ENCODE measurements at places on chromosomes 5 and 9.

- no peaks in the 10 kb centered on the region for H3K27me3 ChIP-seq
- DNase-seq: no peak
- no peak overlapping the region for H3K27ac ChIP-seq
- no peak overlapping the region for H3K4me3 ChIP-seq
- H3K4me1 ChIP-seq: no peaks in the 10 kb centered on the region
- no peaks in the 10 kb centered on the region for H3K36me3 ChIP-seq
Measured at GRCh38 chr5:165894916-165895315, 2389.5 kb downstream of the MAT2B start.

GRCh38 chr9:108182950-108183381 lies 672.8 kb downstream of the ACTL7B start:
- no peaks in the 10 kb centered on the region for H3K36me3 ChIP-seq
- H3K27ac ChIP-seq: no peak overlapping the region
- peaks cover 12% of the 10 kb centered on the region for H3K4me1 ChIP-seq
- DNase-seq: no peak
- H3K27me3 ChIP-seq: no peaks in the 10 kb centered on the region

GRCh38 chr9:69975681-69976080 lies 68.0 kb upstream of the MAMDC2 start:
- H3K27ac ChIP-seq: no peak overlapping the region
- H3K4me3 ChIP-seq: no peak overlapping the region
- H3K4me1 ChIP-seq: no peaks in the 10 kb centered on the region
- H3K27me3 ChIP-seq: no peaks in the 10 kb centered on the region
- no peaks in the 10 kb centered on the region for H3K36me3 ChIP-seq
- DNase-seq: no peak

DNA sequence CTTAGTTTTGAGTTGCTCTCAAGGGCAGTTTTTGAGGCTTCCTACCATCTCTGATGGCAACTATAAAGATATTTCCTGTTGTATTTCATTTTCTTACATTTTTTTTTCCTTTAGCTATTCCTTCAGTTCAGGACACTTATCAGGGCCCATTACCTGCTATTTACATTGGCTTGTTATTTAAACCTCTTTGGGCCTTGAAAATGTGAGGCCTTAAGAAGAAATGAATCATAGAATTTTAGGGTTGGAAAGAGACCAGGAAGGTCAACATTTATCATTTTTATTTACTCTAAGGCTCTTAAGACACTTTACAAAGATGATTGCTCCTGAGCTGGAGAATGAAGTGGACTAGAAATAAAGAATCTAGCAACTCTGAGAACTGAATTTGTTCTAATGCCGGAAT lies 335.2 kb downstream of the DTWD2 start:
- H3K4me3 ChIP-seq: no peak overlapping the region
- H3K27me3 ChIP-seq: no peaks in the 10 kb centered on the region
- no peak overlapping the region for H3K27ac ChIP-seq
- no peak for DNase-seq

DNA sequence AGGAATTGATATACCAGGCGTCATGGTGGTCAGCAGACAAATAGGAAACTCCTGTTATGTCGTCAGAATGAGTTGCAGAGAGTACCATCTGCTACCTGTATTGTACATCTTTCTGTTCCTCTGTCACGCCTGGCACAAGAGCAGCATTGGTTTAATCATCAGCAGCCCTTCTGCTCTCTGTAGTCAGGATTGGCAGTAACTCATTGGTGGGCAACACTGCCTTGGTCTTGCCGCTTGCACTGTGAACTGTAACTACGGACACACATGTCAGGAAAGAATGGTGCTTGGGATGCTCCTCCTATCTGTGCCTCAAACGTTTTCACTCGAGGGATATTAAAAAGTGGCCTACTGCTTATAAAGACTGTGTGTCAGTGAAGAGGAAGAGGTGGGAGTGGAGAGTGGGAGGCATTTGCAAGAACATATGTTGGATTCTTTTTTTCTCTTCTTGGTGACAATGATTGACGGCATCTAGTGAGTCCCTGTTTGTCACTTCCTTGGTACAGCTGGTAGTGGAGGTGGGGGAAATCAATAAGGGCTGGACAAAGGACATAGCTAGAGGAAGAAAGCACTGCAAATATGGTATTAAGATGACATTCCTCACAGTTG lies 76.6 kb downstream of the F2RL2 start:
- no peak overlapping the region for H3K27ac ChIP-seq
- DNase-seq: no peak
- no peak overlapping the region for H3K4me3 ChIP-seq
- H3K4me1 ChIP-seq: peaks cover 58% of the 10 kb centered on the region

DNA sequence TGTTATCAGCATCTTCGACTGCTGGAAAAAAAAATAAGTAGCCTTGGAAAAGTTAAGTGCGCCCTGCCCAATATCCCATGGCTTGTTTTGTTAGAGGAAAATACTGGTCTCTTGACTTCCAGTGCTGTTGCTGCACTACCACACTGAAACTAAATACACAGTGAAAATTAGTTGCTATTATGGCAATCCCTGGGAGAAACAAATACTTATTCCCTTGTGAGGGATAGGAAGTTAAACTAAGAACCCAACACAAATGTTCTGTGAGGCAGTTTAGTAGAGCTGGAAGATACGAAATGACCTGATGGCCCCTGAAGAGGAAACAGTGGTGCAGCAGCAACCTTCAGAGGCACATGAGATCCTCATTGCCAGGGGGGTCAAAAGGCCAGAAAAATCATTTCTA lies 164.0 kb downstream of the ARL15 start:
- H3K27me3 ChIP-seq: no peaks in the 10 kb centered on the region
- peaks cover 9% of the 10 kb centered on the region for H3K4me1 ChIP-seq
- H3K36me3 ChIP-seq: no peaks in the 10 kb centered on the region
- no peak for DNase-seq
- no peak overlapping the region for H3K4me3 ChIP-seq
- H3K27ac ChIP-seq: no peak overlapping the region

GRCh38 chr5:14526493-14526892 lies 55.1 kb upstream of the OTULINL start:
- DNase-seq: no peak
- H3K27me3 ChIP-seq: no peaks in the 10 kb centered on the region
- no peak overlapping the region for H3K27ac ChIP-seq
- no peak overlapping the region for H3K4me3 ChIP-seq

DNA sequence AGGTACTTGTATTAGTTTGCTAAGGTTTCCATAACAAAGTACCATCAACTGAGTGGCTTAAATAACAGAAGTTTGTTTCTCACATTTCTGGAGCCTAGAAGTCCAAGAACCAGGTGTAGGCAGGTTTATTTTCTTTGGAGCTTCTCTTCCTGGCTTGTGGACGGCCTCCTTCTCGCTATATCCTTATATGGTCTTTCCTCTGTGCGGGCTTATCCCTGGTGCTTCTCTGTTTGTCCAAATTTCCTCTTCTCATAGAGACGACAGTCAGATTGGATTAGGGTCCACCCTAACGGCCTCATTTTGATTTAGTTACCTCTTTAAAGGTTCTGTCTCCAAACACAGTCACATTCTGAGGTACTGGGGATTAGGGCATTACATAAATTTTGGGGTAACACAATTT lies 88.3 kb downstream of the RMI1 start:
- H3K27me3 ChIP-seq: no peaks in the 10 kb centered on the region
- no peak for DNase-seq
- H3K4me1 ChIP-seq: no peaks in the 10 kb centered on the region
- no peaks in the 10 kb centered on the region for H3K36me3 ChIP-seq
- no peak overlapping the region for H3K27ac ChIP-seq

- H3K36me3 ChIP-seq: no peaks in the 10 kb centered on the region
- H3K4me3 ChIP-seq: no peak overlapping the region
- no peaks in the 10 kb centered on the region for H3K4me1 ChIP-seq
- no peak for DNase-seq
Measured at GRCh38 chr5:32360906-32361305, 48.2 kb upstream of the MTMR12 start.

- H3K27ac ChIP-seq: no peak overlapping the region
- no peaks in the 10 kb centered on the region for H3K36me3 ChIP-seq
- H3K4me3 ChIP-seq: no peak overlapping the region
- 0 out of 2 replicates have a peak, but pooled peaks cover 3% of the 10 kb centered on the region for H3K4me1 ChIP-seq
Measured at GRCh38 chr5:179261301-179262125, 83.7 kb downstream of the ADAMTS2 start.

DNA sequence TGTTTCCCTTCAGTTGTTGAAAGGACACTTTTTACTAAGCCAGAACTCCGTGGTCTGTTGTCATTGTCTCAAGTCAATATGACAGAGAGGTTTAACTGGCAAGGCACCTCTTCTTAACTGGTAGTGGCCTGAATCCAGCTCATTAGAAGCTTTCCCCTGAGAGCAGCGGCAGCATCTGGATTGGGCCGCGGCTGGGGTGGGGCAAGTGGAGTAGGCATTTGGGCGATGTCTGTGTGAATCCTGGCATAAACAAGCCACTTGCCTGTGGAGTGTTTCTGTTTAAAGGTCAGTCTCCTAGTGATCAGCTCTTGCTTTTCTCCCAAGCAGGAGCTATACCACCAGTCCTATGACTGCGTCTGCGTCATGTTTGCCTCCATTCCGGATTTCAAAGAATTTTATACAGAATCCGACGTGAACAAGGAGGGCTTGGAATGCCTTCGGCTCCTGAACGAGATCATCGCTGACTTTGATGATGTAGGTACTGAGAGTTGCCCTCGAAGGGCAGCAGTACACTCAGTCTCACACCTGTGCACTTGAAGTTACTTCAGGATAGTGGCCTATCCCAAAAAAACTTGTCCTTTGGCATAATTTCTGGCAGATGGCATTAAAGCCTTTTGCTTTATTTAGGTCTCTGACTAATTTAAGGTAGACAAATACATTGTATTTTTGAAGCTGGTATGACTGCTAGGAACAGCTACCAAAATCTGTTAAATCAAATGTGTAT lies 48.9 kb downstream of the CFAP90 start:
- H3K36me3 ChIP-seq: no peaks in the 10 kb centered on the region
- no peaks in the 10 kb centered on the region for H3K27me3 ChIP-seq
- H3K4me1 ChIP-seq: no peaks in the 10 kb centered on the region
- no peak overlapping the region for H3K27ac ChIP-seq

GRCh38 chr5:151225475-151225874 lies 1.6 kb upstream of the CCDC69 start:
- no peak for DNase-seq
- no peaks in the 10 kb centered on the region for H3K36me3 ChIP-seq
- H3K4me1 ChIP-seq: peaks cover 10% of the 10 kb centered on the region

GRCh38 chr5:93654676-93655075 lies 71.7 kb downstream of the NR2F1 start:
- no peak for DNase-seq
- no peak overlapping the region for H3K27ac ChIP-seq
- H3K4me1 ChIP-seq: no peaks in the 10 kb centered on the region
- no peak overlapping the region for H3K4me3 ChIP-seq
- H3K27me3 ChIP-seq: no peaks in the 10 kb centered on the region

DNA sequence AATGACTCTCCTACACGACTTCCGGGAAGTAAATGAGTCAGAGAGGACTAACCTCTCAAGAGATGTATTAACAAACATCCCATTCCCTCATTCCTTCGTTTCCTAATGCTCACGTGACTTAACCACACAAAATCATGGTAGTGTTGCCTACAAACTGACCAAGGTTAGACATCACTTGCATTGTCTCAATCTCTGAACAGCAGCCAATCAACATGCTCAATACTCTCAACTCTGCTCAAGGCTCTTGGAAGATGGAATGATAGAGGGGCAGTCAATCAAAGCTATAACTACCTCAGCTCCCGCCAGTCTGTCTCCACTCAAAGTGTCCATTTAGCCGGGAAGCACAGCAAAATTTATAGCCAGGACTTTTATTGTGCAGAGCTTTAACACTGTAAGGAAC lies 143.8 kb upstream of the PIK3R1 start:
- no peaks in the 10 kb centered on the region for H3K4me1 ChIP-seq
- H3K27ac ChIP-seq: no peak overlapping the region
- H3K27me3 ChIP-seq: no peaks in the 10 kb centered on the region
- DNase-seq: no peak

DNA sequence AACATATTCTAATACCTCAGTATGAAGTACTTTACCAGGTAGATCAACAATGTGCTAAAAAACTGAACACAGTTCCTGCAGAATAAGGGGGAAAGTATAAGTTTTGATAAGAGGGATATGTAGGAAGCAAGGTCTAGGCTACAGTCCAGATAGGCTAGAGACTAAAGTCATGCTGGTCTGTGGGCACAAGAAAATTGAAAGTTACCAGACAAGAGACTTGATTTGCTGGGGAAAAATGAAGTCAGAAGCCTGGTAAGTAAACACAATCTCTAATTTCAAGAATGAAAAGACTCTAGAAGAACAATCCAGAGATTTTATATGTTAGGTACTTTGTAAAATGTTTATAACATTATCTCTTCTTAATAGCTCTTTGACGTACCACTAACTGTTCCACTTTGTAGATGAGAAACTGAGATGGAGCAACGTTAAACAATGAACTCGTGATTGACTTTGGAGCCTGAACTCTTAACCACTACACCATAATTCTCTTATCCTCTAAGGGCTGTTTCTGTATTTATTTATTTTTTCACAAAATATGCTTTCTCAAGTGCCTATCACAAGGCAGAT lies 19.5 kb downstream of the ADAMTS6 start:
- no peaks in the 10 kb centered on the region for H3K36me3 ChIP-seq
- H3K27me3 ChIP-seq: no peaks in the 10 kb centered on the region
- no peak overlapping the region for H3K4me3 ChIP-seq
- H3K4me1 ChIP-seq: no peaks in the 10 kb centered on the region

GRCh38 chr5:82918311-82919031 lies 158.7 kb downstream of the TMEM167A start:
- H3K36me3 ChIP-seq: no peaks in the 10 kb centered on the region
- H3K27me3 ChIP-seq: no peaks in the 10 kb centered on the region
- no peak overlapping the region for H3K4me3 ChIP-seq

GRCh38 chr5:2113348-2114131 lies 230.8 kb upstream of the IRX4 start:
- H3K4me1 ChIP-seq: no peaks in the 10 kb centered on the region
- H3K4me3 ChIP-seq: no peak overlapping the region
- no peaks in the 10 kb centered on the region for H3K36me3 ChIP-seq
- no peak overlapping the region for H3K27ac ChIP-seq

DNA sequence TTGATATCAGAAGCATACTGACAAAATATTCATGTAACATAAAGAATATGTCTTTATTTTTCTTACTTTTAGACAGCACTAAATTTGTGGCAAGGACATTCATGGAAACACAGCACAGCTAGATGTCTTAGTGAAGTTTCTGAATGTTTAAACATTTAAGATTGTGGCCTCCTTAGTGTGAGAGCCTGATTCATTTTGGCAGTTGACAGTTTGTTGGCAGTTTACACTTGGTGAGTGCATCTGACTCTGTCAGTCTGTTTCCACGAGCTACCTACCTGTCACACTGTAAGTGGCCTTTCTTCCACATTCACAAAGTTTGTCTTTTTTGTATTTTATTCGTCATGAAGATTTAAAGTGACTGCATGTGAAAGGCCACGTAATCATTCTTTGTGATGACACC lies 436.8 kb downstream of the TUSC1 start:
- H3K27ac ChIP-seq: no peak overlapping the region
- H3K4me3 ChIP-seq: no peak overlapping the region
- no peaks in the 10 kb centered on the region for H3K27me3 ChIP-seq

DNA sequence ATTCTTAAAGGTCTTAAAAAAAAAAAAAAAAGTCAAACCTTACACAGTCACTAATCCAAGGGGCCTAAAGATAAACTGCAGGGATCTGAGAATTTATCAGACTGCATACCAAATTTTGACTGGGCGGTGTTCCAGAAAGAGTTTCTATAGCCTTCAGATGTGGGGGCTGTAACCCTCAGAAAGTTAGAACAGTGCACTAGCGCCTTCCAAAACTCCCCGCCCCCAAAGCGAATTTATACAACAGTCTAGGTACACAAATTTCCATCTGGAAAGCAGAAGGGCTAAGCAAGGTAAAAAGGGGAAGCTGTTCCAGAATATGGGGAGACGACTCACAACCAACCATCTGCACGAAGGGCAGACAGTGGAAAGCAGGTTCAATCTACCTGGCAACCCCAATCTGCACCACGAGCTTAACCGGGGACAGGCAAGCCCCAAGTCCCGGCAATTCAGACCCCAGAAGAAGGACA lies 813 bp downstream of the ERMP1 start:
- peak overlapping the region; percentile 91 for H3K27ac ChIP-seq
- DNase-seq: no peak
- no peaks in the 10 kb centered on the region for H3K36me3 ChIP-seq
- H3K27me3 ChIP-seq: no peaks in the 10 kb centered on the region
